Left renal cortex interstitium (tissue), 4 donors: ENCODE measurements at places on chromosomes 2 and 18.

GRCh38 chr2:174597345-174598047 lies at the start of gene WIPF1:
TSS of gene WIPF1 (minus strand) at chr2:174597804. CDS start at chr2:174585573, 12,231 bp downstream.
- no peak for DNase-seq

DNA sequence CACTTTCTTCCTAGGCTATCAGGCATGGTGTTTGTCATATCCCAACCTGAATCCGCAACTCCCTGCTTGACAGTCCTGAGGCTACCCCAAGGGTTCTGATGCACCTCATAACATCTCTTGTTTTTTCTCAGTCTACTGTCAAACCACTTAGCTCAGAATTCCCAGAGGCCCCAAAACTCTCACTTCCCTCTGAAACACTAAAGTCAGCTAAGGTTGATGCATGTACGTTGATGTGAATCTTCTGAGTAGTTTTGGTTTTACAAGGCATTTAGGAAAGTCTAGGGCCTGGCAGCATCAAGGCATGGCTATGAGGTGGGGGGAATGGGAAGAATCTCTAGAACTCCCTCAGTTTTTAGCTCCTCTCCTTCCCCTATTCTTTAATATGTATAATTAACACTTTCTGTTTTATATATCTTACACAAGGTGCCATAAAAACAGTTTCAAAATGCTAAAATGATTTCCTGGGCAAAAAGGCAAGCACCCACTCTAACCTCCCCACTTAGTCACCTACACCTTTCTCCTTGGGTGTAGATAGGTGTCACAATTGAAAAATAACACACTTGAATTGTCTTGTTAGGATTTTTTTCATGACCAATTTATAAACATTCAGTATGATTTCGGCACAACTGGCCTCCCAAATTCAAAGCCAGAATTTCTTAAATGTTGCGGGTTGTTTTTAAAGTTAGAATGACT lies 71.4 kb upstream of the TANK start:
- no peak for DNase-seq

DNA sequence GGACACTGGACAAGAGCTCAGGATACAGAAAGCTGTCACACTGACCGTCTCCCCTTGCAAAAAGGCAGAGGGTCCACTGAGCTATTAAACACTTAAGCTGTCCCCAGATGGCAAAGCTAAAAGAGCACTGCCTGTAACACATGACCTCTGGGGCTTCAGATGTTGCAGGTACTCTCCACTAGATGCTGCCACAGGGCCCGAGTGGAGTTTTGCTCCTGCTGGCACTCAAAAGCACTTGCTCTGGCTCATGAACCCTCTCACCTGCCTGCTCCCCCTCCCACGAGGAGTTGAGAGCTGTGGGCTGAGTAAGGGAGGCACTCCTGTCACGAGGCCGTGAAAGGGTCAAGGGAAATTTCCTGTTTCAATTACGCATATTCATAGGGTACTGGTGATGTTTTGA lies 227.9 kb downstream of the PRKCE start:
- DNase-seq = no peak

DNA sequence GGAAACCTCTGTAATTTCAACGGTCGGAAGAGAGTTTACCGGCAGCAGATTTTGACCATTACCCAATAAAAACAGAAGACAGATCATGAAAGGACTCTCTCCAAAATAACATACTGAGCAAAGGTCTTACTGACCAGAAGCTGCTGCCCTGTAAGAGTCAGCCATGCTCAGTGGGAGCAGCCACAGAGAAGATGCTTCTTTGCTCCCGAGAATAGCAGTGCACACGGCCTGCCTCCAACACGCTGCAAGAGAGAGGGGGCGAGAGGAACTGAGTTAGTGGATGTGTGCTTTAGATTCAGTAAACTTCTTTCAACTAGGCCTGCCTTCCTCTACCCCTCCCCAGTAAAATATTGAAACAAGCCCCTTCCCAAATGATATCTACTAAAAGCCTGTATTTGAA lies 103.7 kb downstream of the NCK2 start:
- no peak for DNase-seq

DNA sequence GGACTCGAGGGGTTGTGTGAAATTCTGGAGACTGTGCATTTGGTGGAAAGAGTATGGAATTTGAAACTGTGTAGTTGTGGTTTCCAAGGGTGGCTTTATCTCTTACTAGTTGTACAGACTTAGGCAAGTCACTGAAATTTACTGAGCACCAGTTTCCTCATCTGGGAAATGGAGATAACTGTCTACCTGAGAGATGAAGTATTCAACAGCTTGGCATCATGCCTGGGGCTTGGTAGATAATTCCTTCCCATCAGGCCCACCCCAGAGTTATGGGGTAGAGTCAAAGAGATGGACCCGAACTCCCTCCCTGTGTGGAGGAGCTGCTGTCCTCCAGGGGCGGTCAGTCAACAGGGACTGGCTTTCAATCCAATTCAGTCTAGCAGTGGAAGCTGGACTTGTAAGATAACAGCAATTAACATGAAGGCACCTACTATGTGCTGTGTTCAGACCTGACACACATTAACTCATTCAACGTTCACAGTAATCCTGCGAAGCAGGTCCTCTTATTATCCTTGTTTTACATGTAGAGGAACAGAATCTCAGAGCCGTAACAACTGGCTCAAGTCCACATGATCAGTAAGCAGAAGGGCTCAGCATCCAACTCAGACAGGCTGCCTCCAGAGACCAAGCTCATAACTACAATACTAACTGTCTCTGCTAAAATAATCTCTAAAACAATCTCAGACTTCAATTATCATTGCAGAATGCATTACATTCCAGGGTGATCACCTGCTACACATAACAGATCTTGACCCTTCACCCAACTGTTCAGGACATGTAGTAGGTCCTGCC lies 432.1 kb downstream of the LPIN1 start:
- DNase-seq = no peak

DNA sequence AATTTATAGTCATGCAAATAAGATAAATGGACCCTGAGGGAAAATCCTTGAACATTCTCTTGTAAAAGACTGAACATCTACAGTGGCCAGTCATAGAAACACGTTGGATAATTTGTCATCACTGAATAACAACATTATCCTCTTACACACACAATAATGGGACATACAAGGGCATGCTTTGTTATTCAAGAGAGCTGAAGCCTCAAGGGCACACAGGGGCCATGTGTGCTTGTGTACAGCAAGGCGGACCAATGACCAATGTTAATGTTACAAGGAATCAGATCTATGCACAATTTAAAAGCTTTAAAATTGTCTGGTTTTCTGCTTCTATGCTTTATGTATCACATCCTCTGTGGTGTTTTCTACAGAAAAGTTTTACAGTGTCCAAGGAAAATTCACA lies 23.7 kb downstream of the COL6A3 start:
- DNase-seq = no peak

DNA sequence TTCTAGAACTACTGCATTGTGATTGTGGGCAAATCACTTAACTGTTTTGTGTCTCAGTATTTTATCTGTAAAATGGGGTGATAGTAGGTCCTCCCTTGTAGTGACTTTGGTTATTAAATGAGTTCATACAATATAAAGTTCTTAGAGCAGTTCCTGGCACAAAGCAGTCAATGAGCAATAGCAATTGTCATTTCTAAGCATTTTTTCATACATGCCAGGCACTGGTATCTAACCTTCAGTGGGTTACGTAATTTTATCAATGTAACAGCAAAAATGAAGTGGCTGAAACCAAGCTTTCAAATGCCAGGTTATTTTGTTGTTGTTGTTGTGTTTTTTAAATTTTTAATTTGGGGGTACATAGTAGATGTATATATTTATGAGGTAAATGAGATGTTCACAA lies 401.9 kb downstream of the MEIS1 start:
- no peak for DNase-seq

- DNase-seq = no peak
Observed at GRCh38 chr2:185127412-185127811, 529.1 kb downstream of the ZNF804A start.

DNA sequence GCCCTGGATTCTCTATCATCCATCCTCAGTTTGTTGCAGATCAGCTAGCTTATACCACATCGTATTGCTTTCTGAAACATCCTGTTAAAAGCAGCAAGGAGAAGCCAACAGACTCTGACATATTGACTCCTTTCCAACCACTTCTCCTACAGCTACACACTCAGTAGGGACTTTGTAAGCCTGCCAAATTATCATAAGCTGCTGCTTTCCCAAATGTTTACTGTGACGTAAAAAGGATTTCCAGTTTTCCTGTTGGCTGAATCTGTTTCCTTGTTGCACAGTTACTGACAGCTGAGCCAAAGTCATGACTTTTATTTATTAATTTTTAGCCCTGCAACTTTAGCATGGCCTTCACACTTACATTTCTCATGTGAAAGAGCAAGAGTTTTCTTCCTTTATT lies 294.3 kb downstream of the KCNJ3 start:
- DNase-seq = no peak

DNA sequence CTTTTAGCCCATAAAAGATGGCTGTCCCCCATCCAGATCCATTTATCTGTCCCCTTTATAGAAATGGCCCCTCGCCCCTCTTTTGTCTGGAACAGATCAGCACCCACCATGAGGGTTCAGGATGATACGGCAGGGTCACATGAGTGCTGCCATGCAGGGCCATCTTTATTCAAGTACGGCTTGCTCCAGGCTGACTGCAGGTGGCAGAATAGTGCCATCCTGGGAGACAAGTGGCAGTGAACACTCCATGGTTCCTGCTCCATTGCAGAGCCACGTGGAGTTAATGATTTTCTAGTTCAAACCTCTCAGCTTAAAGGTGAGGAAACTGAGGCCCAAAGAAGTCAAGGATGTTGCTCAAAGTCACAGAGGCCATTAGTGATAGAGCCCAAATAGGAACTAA lies 180.6 kb downstream of the CLIP4 start:
- no peak for DNase-seq

- no peak for DNase-seq
Observed at GRCh38 chr2:60116161-60116875, 437.1 kb downstream of the BCL11A start.
